H9 (cell line): ENCODE measurements at places on chromosomes 1 and 21. TPM values are rescaled to one million over a fixed set of nuclear protein-coding genes. Genes with fewer than 3 reads are reported as not detected.

DNA sequence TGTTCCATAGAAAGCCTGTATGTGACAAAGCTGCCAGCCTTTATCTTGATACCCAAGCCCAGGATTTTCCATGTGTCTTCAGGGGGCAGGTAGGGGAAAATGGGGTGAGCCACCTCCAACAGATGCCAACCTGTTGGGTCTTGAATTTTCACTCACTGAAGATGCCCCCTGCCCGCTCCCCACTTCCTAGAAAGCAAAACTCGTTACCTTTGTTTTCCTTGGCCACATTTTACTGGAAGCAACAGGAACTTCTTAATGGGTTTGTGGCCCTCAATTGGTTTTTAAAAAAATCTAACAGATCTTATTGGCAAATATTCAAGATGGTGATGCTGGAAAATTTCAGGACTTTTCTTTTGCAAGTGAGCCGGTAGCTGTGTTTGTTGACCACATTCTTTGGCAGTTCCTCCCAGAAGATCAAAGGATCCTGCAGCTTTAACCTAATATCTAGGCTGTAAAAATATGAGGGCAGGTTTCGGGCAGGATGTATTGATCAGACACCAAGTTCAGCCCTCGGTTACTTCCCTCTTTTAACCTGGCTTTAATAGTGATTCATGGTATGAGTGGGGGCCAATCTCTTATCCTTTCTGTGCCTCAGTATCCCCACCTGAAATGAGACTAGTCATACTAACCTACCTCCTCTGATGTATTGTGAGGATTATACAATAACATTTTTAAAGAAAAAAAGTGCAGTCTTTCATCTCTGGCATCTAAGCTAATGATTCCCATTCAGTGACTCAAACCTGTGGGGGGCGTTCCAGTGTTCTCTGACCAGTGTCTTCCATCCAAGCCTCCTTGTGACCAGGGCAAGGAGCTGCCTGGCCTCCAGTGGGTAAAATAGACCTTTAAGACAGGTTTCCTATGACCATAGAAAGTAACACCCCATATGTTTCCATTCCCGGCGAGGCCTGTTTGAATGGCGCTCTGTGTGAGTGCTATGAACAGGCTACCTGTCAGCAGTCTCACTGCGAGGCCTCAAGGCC is 21.3 kb upstream of the GNPAT start:
- no peaks in the 10 kb centered on the region for H3K4me1 ChIP-seq
- no peak for DNase-seq
- H3K27me3 ChIP-seq: peaks cover 26% of the 10 kb centered on the region
- H3K36me3 ChIP-seq: peaks cover 9% of the 10 kb centered on the region

- H3K27me3 ChIP-seq: no peaks in the 10 kb centered on the region
- H3K4me3 ChIP-seq: no peak overlapping the region
- no peak for DNase-seq
- no peaks in the 10 kb centered on the region for H3K36me3 ChIP-seq
Observed at GRCh38 chr1:229190057-229190575, 80.8 kb upstream of the RAB4A start.

DNA sequence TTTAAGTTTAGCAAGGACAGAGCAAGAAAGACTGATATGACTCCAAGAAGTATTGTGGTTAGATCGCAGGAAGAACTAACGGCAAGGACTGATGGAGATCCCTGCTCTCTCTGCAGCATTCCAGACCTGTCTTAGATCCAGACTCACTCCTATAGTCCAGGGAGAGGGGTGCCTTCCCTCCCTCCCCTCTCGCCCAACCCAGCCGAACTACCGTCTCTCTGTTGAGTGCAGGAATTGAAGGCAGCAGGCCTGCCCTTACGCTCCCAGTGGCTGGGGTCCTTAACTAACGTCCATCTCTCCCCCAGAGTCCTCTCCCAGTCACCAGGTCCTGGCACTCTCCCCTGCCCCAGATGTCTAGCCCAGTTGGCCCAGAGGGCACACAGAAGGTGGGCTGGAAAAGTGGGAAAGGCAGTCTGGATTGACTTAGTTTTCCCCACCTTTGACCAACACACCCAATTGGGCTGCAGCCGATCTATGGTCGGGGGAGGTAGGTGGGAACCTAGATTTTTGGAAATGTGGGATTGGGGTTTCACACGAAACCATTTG is 1.1 kb downstream of the CRABP2 start:
- peak overlapping the region; percentile 74 for H3K4me3 ChIP-seq
- no peak overlapping the region for H3K27ac ChIP-seq
- no peak for DNase-seq

GRCh38 chr1:4652631-4653327 is 1.6 kb upstream of the AJAP1 start:
- DNase-seq: peak; percentile 79
- peaks cover 14% of the 10 kb centered on the region; the same call in 1 of the 2 replicates for H3K4me1 ChIP-seq
- no peaks in the 10 kb centered on the region for H3K36me3 ChIP-seq
- no peak overlapping the region for H3K4me3 ChIP-seq

GRCh38 chr1:31987135-31987619 is 26.5 kb upstream of the KHDRBS1 start:
- H3K36me3 ChIP-seq: no peaks in the 10 kb centered on the region
- H3K4me1 ChIP-seq: peaks cover 4% of the 10 kb centered on the region; the same call in 1 of the 2 replicates
- peak; percentile 52 for DNase-seq
- no peaks in the 10 kb centered on the region for H3K27me3 ChIP-seq

DNA sequence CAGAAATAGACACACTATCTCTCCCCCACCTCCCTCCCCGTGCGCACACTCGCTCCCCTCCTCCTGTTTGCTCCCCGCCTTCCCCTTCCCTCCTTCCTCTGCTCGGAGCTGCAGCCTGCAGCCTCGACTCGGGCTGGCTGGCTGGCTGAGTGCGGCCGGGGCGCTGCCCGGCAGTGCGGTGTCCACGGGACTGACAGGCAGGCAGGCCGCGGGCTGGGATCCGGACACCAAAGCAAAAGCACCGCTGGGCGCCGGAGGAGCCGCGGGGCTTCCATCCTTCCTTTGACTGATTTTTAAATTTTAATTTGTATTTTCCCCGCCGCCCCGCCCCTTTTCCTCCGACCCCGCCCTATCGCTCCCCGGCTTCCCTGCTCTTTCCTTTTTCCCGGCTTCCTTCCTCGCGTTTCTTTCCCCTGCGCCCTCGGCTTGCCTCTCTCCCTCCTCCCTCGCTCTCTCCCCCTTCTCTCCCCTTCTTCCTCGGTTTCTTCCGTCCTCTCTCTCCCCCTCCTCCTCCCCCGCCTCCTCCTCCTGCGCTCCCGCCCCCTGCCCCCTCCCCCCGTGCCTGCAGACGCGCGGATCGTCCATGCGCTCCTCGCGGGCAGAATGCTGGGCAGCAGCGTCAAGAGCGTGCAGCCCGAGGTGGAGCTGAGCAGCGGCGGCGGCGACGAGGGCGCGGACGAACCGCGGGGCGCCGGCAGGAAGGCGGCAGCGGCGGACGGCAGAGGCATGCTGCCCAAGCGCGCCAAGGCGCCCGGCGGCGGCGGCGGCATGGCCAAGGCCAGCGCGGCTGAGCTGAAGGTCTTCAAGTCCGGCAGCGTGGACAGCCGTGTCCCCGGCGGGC is 109.4 kb downstream of the NAV1 start:
- H3K4me3 ChIP-seq: peak overlapping the region; percentile 93
- peaks cover 5% of the 10 kb centered on the region; the same call in 1 of the 2 replicates for H3K27me3 ChIP-seq
- H3K36me3 ChIP-seq: no peaks in the 10 kb centered on the region
- no peak overlapping the region for H3K27ac ChIP-seq

- no peak overlapping the region for H3K27ac ChIP-seq
- no peak for DNase-seq
- no peaks in the 10 kb centered on the region for H3K36me3 ChIP-seq
- no peak overlapping the region for H3K4me3 ChIP-seq
- no peaks in the 10 kb centered on the region for H3K27me3 ChIP-seq
- H3K4me1 ChIP-seq: no peaks in the 10 kb centered on the region
Observed at GRCh38 chr1:117783606-117784396, 145.6 kb downstream of the GDAP2 start.

GRCh38 chr1:226660410-226661182 is 78.5 kb downstream of the ITPKB start:
- DNase-seq: no peak
- H3K36me3 ChIP-seq: no peaks in the 10 kb centered on the region
- H3K4me1 ChIP-seq: peaks cover 2% of the 10 kb centered on the region; the same call in 1 of the 2 replicates

DNA sequence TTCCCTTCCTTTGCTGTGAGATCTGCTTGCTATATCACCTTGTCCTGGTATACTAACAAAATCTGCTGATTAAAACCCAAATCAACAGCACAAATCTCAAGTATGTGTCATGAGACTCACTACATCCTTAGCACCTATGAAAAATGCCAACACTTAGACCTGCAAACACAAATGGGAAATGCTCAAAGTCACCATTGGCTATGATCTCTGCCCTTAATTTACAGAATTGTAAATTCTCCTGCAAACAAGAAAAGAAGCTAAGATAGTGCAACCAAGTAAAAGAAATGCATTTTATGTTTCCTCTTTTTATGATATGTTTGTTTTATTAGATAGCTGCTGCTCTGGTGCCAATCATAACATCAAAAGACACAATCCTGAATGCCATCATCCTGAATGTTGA is 80.8 kb downstream of the DISC1 start:
- no peak for DNase-seq
- H3K36me3 ChIP-seq: no peaks in the 10 kb centered on the region
- H3K4me1 ChIP-seq: no peaks in the 10 kb centered on the region
- H3K4me3 ChIP-seq: no peak overlapping the region
- no peaks in the 10 kb centered on the region for H3K27me3 ChIP-seq

GRCh38 chr1:208118306-208118705 is 125.9 kb downstream of the PLXNA2 start:
- no peak overlapping the region for H3K27ac ChIP-seq
- H3K4me1 ChIP-seq: peaks cover 5% of the 10 kb centered on the region; the same call in 1 of the 2 replicates
- DNase-seq: no peak
- H3K27me3 ChIP-seq: no peaks in the 10 kb centered on the region
- H3K36me3 ChIP-seq: no peaks in the 10 kb centered on the region

DNA sequence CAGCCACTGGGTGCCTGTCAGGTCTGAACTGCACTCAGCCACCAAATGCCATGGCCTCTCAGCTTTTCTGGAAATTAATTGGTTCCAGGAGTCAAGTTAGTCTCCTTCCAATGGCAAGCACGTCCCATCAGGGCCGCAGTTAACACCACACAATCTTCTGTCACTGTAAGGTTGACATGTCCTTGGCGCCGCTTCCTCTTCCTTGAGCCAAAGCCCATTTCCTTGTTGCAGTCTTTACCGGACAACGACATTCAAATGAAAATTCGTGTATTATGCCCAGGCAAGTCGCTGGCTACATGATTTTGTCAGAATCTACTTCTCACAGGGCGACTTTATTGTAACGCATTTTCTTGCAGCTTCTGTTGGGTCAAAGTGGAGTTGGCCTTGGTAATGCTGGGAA is 430.6 kb upstream of the KAZN start:
- no peak overlapping the region for H3K27ac ChIP-seq
- peaks cover 4% of the 10 kb centered on the region for H3K36me3 ChIP-seq
- H3K4me1 ChIP-seq: peaks cover 8% of the 10 kb centered on the region; the same call in 1 of the 2 replicates
- no peak overlapping the region for H3K4me3 ChIP-seq
- no peaks in the 10 kb centered on the region for H3K27me3 ChIP-seq

GRCh38 chr1:241839369-241839979 is 8.5 kb upstream of the EXO1 start:
- no peak for DNase-seq
- H3K27me3 ChIP-seq: no peaks in the 10 kb centered on the region
- H3K36me3 ChIP-seq: no peaks in the 10 kb centered on the region
- H3K4me1 ChIP-seq: no peaks in the 10 kb centered on the region

GCSAML gene
- not detected in 2 replicates for total RNA-seq

RPE65 gene
- total RNA-seq: not detected in 2 replicates

CPTP gene
- total RNA-seq: 14.0 and 15.0 TPM in 2 replicates

INSRR gene
- not detected in 2 replicates for total RNA-seq

FBLIM1 gene
- 64.7 and 66.8 TPM in 2 replicates for total RNA-seq

OLFML2B gene
- total RNA-seq: 1.3 and 1.4 TPM in 2 replicates

ASPM gene
- 32.4 and 34.9 TPM in 2 replicates for total RNA-seq

OR2T2 gene
- not detected in 2 replicates for total RNA-seq

TTLL7 gene
- total RNA-seq: 3.4 and 6.6 TPM in 2 replicates

NR1I3 gene
- not detected in 2 replicates for total RNA-seq

BATF3 gene
- total RNA-seq: 2.1 and 2.2 TPM in 2 replicates
